Activated CD4-positive, alpha-beta T cell treated with anti-CD3 and anti-CD28 coated beads, Interleukin-2, amount 50 U/mL, for 24 hours (primary cell): ENCODE measurements at places on chromosomes 12 and 14.

DNA sequence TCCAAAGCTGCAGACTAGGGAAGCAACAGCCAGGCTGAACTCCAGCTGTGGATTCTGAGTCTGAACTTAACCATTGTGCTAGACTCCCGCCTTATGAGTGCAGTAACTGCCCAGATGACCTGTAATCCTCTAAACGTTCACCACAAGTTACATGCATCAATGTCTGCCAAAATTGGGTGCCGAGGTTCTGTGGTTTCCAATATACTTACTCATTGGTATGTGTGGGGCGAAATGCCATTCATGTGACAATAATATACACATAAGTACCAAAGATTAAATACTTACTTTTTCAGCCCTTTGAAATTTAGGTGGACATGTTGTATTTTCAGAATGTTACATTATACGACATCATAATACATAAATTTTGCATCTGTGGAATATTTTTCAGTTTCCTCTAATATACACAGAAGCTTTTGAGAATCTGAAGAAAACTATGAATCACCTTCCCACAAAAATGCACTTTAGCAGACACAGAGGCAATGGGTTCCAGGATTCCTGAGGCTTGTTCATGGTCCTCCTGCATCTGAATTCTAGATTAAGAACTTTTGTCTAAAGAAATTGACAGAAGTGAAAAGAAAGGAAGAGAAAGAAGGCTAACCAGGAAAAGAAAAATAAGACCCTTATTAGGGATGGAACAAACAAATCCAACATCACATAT lies 31.7 kb downstream of the GRIP1 start:
- no peak for DNase-seq

DNA sequence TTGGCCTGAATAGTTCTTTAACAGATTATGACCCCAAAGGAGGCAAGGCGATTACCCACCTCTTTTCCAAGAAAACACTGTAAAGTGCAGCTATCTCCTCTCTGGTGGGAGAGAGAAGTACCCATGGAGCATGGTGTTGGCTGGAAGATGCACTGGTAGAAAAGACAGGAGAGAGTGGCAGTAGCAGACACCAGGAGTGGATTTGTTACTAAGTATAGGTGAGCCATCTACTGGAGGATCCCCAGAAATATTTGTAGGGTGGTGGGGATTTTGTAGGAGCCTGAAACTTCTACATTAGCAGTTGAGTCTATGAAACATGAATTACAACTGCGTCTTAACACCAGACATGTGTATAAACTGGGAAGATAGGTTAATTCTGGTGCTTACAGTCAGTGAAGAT lies 148.0 kb downstream of the SLC38A4 start:
- DNase-seq: no peak

GRCh38 chr12:545835-546234 lies 86.1 kb downstream of the B4GALNT3 start:
- no peak for DNase-seq

- DNase-seq: no peak
Observed at GRCh38 chr12:16348435-16349130, 1.1 kb downstream of the MGST1 start.

GRCh38 chr14:72709916-72710611 lies 183.8 kb downstream of the DPF3 start:
- no peak for DNase-seq

- no peak for DNase-seq
Observed at GRCh38 chr14:104086661-104087461, 1.4 kb downstream of the ASPG start.
